ENCODE measurements at places on chromosomes 7 and 10. TPM values are rescaled to one million over a fixed set of nuclear protein-coding genes. Genes with fewer than 3 reads are reported as not detected.
A peak's percentile ranks its signal among the peaks of the same experiment; 100 is the strongest.

DNA sequence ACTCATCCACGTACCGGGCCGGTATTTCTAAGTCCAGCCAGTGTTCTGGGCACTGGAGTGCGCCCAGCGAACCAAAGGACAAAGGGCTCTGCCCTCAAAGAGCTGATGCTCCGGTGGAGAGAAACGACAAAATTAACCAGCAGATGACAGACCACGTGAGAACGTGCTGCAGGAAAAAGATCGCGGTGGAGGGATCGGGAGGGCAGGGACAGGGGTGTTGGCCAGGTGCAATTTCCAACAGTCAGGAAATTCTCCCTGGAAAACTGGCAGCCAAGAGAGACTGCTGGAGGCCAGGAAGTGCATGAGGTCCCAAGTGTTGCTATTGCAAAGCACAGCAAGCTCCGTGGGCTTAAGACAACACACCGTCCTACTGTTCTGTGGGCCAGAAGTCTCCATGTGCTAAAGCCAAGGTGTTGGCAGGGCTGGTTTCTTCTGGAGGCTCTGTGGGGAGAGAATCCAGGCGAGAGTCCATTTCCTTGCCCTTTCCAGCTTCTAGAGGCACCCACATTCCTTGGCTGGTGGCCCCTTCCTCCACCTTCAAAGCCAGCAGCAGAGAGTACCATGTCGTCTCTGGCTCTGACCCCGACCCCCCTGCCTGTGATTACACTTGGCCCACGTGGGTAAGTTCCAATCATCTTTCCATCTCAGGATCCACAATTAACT is 21.3 kb upstream of the AMZ1 start:
- peak; percentile 30 for DNase-seq

- DNase-seq: peak; percentile 18
Measured at GRCh38 chr7:98458090-98458875, 57.4 kb upstream of the BAIAP2L1 start.

GRCh38 chr7:976901-977325 is 1.6 kb upstream of the COX19 start:
- no peak for DNase-seq

The ZNF511 gene
- total RNA-seq: 33.3 TPM

The CADPS2 gene
- 5.9 TPM for total RNA-seq

DNA sequence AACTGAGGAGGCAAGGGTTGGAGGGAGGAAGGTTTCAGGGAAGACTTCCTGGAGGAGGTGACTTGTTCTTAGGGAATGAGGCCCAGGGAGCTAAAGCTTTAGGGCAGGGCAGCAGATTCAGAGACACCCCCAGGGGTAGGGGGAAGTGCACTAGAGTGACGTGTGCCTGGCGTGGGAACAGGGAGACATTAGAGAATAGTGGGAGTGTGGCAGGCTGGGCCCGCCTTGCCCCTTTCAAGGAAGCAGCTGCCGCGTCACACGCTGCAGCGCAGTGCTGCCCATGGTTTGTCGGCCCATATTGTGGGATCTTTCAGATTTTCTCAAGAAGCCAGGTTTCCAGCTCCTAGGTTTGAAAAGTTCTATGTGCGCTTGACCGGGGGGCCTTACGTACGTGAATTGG is 139.4 kb downstream of the LHPP start:
- no peak for DNase-seq

The TAF3 gene
- total RNA-seq: 2.1 TPM

The CYP2C18 gene
- total RNA-seq: not detected

GRCh38 chr7:128911423-128912031 is 1.0 kb upstream of the KCP start:
- no peak for DNase-seq

DNA sequence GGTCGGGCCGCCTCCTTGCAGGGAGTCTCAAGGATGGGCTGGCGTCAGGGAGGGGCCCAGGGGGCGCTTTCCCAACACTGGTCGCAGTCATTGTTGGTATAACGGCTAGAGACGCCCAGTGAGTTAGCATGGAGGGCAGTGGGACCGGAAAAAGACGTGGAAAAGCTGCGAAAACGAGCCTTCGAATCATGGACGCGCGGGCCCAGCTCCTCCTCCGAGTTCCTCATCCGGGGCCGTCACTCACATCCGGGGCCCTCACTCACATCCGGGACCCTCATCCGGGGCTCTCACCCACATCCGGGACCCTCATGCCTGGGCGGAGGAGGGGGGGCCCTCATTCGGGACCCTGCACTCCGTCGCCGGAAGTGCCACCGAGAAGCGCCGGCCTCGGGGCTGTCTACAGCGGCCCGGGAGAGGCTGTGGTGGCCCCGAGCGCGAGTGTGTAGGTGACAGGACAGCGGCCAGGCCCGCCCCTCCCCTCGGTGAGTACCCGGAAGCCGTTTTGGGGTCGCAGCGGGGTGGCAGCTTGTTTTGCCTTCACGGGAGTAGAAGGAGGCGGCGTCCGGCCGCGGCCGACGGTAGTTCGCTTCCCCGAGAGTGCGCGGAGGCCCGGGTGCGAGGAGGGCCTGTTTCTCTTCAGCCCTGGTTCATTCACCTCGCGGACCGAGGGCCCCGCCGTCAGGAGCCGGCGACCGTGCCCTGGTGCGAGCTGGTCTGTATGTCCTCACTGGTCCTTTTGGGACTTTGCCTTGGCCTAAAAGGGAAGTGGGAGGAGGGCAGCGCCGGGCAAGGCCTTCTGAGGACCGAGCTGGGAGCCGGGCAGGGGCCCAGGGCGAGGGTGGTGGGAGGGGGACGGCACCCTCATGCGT is at the start of gene ZNF655:
ZNF655 (plus strand) TSS at position 337 of the 869 bp plus-strand sequence. CDS start 1,918 bp downstream, outside the sequence.
- peak; percentile 84 for DNase-seq

DNA sequence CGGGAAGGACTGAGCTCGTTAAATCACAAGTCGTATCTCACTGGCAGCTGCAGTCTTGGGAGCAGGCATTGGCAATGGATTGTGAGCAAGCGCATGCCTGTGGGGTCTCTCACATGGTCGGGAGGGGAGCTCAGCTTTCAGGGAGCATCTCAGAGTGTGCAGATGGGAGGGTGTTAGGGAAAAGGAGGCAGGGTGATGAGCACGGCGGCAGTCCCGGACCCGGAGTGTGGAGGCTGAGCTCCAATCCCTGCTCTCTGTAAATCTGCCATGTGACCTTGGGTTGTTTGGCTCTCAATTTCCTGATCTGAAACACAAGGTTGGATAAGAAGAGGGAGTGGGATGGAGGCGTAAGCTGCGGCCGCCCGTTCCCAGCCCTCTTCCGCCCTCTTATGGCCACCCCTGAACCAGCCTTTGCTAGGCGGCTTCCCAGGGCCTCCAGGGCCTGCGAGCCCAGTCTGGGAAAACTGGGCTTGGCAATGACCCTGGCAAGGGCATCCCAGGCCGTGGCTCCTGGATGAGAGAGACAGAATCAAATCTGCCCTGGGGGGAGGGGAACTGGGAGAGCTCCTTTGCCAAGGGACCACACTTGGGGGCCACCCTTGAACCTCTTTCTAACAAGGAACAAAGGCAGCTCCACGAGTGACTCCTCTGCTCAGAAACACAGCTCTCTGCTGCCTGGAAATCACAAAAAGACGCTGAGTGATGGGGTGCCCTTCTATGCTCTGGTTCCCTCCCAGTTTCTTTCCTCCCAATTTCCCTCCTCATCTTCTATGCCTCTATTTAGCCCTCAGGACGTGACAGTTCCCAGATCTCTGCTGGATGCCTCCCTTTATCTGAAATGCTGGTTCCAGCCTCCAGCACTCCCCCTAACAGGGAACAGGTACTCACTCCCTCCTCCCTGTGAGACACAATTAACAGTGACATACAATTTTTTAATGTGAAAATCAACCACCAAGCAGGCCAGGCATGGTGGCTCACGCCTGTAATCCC is 41.7 kb upstream of the LOXL4 start:
- peak; percentile 68 for DNase-seq

The SYT15 gene
- total RNA-seq: 0.05 TPM

- DNase-seq: no peak
Measured at GRCh38 chr10:75435291-75435690, 3.9 kb downstream of the LRMDA start.

GRCh38 chr10:31536302-31536701 is 217.3 kb downstream of the ZEB1 start:
- no peak for DNase-seq

All from M059J (cell line).